Activated CD8-positive, alpha-beta memory T cell treated with anti-CD3 and anti-CD28 coated beads, Interleukin-2, amount 10 ng/mL, durations not matched to agents 7 days and 5 days (primary cell): ENCODE measurements at places on chromosomes 5 and 9. TPM values are rescaled to one million over a fixed set of nuclear protein-coding genes. Genes with fewer than 3 reads are reported as not detected.

DNA sequence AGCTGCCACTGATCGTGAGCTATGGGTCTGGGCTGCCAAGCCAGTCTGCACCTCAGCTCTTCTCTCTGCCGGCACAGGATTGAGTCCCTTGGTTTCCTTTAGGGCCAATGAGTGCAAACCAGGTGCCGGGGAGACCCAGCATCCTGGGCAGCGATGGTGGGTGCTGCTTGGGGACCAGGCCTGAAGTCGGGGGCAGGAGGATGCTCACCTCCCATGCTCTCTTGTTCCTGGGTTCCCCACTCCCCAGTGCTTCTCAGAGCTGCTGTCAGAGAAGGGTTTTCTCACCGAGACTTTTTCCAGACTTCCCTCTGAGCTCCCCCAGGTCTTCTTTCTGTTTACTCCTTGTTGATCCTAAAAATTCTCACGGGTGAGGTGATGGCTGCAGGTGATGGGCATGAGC, 61.2 kb downstream of the IRX1 start:
- DNase-seq: no peak

DNA sequence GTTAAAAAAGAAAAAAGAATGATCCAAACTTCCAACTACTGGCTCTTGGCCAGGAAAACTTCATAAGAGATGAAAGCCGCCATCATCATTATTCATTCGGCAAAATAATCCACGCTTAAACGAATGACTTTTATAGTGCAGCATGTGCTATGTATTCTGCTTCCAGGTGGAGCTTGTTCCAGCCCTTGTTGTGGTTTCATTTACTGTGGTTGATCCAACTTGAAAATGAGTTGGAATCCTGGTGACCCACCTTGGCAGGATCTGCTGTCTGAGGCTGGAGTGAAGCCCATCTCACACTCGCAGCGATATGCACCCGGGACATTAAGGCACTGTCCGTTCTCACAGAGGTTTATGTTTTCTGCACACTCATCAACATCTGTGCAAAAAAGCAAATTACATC, 209.6 kb downstream of the FBN2 start:
- DNase-seq: no peak

DNA sequence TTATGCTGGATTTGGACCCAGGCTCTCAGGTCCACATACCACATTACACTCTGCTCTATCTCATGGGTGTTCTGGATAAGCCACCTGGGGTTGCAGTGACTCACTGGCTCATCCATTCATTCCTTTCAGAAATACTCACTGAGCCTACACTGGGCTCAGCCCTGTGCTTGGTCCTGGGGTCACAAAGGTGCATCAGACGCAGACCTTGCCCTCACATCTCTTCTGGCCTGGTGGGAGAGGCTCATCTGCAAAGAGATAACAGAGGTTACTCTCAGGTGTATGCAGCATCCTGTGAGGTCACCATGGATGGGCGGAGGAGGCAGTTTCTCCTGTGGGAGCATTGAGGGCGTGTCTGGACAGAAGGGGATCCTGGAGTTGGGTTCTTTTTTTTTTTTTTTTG, 12.1 kb downstream of the CDHR2 start:
- DNase-seq: no peak

- no peak for DNase-seq
Observed at GRCh38 chr5:61303346-61303745, 28.7 kb upstream of the ZSWIM6 start.

The AK1 gene
- 33.6 TPM for total RNA-seq

DNA sequence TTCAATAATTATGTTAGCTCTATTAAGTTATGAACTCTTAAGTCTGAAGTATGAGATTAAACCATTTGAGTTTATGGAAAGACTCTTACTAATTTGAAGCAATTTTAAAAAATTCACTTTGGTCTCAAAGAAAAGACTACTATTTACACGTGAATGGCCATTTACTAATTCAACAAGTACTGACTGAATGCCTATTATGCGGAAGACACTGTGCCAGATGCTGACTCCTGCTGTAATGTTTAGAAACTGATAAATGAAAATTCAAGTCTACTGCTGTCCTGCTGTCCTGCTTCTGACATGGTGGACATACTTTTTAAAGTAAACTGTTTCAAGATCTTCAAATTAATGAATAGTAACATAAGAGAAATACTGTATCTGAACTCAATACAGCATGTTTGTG, 116.2 kb downstream of the MPDZ start:
- DNase-seq: no peak

The RACK1 gene
- total RNA-seq: 1,861 TPM

GRCh38 chr5:17907094-17907493, 272.8 kb downstream of the TAF11L14 start:
- DNase-seq: no peak

DNA sequence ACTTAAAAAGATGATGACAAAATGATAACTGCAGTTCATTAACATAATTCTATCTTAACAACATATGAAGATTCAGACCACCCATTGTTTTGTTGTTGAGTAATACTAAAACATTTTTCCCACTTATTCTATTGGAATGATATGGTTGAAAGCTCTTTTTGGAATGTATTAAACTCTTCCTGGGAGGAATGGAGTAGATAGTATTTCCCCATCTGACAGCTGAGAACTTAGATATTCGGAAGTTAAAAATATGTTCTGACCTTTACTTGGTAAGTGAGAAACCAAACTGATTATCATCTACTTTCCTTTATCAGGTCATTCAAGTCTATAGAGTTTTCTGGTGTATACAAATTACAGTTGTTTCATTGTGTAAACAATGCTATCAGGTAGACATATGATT, 452.9 kb downstream of the CSNK1G3 start:
- DNase-seq: no peak

DNA sequence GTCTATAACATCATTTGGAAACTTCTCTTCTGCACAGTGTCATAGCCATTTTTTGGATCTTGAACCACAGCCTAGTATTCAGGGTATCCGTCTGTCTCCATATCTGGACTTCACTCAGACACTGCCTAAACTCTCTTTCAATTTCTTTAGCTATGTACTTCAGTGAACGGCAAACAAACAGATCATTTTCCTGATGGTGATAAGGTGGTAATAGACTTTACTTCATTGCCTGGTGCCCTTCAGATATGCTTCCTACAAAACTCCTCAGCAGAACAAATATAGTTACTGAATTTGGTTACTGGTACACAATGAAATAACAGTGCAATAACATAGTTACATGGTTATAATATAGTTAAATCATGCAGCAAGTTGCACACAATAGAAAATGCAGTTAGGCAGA, 348.2 kb downstream of the ZSWIM6 start:
- no peak for DNase-seq

The ZNF484 gene
- total RNA-seq: 11.9 TPM

DNA sequence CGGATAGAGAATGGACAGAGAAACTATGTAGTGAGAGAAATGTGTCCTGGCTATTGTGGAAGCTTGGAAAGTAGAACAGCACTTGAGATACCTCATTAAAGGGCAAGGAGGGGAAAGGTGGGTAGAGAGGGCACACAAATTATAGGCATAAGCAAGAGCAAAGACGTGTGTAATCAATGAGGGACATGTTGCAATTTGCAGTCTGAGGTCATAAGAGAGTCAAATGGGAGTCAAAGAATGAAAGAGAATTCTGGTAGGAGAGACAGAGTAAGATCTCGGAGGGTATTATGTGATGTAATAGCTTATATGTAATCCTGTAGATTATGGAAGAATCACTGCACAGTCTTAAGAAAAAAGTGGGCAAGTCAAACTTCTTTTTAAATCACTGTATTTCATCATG, 312.0 kb upstream of the RGMB start:
- no peak for DNase-seq

The C5orf63 gene
- 7.4 TPM for total RNA-seq

DNA sequence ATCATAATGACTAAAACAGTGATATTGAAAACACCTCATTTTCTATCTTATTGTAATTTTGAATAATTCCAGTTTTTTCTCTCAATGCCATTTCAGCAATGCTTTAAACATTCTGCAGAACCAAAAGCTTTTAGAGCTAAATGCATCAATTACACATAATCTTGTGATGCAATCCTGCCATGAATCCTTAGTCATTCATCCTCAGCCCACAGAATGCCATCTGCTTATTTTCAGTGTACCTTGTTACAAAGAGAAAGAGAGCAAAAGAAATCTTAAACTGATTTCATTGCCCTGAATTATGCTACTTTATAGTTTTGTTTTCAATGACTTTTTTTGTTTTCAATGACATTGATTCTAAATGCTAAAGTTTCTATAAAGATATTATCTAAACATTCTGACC, 1234.8 kb upstream of the C9orf72 start:
- DNase-seq: no peak

GRCh38 chr5:38821679-38822078, 24.1 kb upstream of the OSMR start:
- DNase-seq: no peak

- no peak for DNase-seq
Observed at GRCh38 chr9:127201071-127201541, 63.5 kb upstream of the GARNL3 start.

DNA sequence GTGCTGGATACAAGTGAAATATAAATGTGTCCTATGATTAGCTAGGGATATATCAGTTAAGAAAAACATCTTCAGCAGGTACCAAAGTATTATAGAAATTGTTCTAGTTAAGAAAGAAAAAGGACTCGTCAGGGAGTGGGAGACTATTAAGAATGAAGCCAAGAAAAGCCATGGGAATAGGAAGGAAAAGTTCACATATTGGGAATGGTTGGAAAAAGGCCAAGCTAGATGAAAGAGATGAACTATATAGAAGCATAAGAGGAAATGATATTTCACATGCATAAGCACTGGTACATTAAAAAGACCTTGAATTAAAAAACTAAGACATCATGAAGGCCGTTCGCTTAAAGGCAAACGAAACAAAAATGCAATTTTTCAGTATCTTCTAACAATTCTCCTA, 237.7 kb downstream of the ADAMTS6 start:
- DNase-seq: no peak

- no peak for DNase-seq
Observed at GRCh38 chr5:95778713-95779436, 43.7 kb downstream of the GLRX start.

- peak; percentile 53 for DNase-seq
Observed at GRCh38 chr9:115008536-115009270, 78.3 kb upstream of the TNFSF8 start.

The GLRA1 gene
- total RNA-seq: not detected

GRCh38 chr5:34580983-34581382, 75.1 kb upstream of the RAI14 start:
- no peak for DNase-seq

DNA sequence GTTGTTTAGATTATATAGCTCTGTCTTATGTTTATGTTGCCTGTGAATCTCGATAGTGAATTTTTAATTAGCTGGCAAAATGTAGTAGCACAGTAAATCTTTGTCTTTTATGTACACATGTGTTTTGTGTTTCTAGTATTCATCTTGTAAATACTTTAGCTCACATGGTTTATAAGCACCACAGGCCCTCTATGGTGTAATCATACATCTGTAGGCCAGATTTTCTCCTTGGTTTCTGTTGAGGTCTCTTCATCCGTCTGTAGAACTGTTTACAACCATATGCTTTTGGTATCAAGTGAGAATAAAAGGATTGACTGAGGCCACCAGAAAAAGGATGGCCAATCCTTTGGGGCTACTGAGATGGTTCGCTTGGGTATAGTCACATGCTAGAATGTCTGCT, 45.0 kb downstream of the PRR16 start:
- DNase-seq: no peak

The SH3GL2 gene
- total RNA-seq: not detected

DNA sequence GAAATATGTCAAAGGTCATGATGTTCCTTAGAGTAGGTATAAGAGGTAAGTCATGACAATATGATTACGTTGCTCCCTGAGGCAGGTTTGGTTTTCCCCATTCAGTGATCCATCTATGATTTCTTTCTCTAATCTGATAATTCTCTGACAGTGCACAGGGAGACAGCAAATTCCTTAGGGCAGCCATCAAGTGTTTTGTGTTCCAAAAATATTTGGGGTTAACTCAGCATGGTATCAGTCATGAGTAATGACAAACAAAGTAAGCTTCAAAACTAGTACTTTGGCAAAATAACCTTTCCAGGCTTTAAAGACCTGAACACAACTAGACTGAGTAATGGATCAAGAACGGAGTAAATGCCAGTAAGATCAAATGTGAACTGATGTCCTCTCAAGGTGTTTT, 55.3 kb upstream of the SPATA31E1 start:
- DNase-seq: no peak

The FOXD4L6 gene
- total RNA-seq: not detected

GRCh38 chr5:74433896-74434829, 206.4 kb downstream of the ENC1 start:
- DNase-seq: no peak

- no peak for DNase-seq
Observed at GRCh38 chr9:93437996-93438395, 13.5 kb upstream of the FAM120A start.

GRCh38 chr9:121620777-121621449, 30.5 kb upstream of the DAB2IP start:
- DNase-seq: no peak

DNA sequence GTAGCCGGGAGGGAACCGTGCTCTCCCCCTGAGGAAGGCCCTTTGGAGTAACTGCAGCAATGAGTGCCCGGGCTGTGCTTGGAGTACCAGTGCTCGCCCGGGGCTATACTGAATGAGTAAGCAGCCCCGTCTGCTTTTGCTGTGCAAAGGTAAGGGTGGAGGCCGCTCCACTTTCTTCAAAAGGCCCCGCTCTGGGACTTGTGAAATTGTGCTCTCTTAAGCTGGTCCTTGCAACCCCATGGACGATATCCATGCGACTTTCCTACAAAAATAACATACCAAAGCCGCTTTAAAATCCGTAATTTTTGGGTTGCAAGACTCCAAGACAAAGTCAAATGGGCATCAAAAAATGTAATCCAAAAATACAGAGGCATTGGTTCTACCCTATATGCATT, 578 bp upstream of the TNFAIP8 start:
- peak; percentile 65 for DNase-seq

The FCN2 gene
- total RNA-seq: not detected

The IFNA13 gene
- not detected for total RNA-seq

GRCh38 chr5:174183701-174184100, 138.2 kb downstream of the NSG2 start:
- DNase-seq: no peak

GRCh38 chr9:32258482-32258881, 126.0 kb upstream of the ACO1 start:
- DNase-seq: no peak

- DNase-seq: no peak
Observed at GRCh38 chr9:131981116-131981776, 98.4 kb downstream of the MED27 start.

The ADAMTS13 gene
- total RNA-seq: 2.7 TPM
